ENCODE measurements at places on chromosomes 12 and 14.

DNA sequence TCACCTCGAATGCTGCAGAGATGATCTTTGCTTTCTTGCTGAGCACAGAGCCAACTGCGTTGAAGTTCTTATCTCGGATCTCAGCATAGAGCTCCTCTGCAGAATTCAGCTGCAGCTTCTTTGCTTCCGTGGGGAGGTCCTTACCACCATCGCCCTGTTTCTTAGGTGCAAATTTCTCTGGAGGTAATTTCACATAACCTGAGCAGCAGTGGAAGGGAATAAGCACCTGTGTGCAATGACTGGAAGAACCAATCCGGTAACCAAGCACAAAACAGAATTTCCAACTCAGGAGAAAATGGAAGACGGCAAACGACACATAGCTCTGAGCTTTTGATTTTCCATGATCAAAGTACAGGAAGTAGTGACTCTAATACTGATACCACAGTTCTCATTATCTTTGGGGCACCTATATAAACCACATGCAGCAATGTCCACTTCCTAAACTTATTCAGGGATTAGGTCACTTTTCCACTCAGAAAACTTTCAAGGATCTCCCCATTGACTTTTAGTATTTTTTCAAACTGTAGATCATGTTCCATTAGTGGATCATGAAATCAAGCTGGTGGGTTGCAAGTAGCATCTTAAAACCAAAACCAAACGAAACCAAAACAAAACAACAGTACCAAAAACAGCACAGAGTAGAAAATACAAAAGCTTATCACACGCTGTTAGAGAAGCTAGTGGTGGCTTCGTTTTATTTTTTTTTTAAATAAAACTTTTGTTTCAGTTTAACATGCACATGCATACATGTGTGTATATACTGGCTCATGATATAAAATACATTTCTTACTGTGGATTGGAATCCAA lies 18.9 kb upstream of the DIABLO start:
- no peak for DNase-seq

GRCh38 chr12:104974626-104975290 lies 11.4 kb upstream of the NOPCHAP1 start:
- no peak for DNase-seq

DNA sequence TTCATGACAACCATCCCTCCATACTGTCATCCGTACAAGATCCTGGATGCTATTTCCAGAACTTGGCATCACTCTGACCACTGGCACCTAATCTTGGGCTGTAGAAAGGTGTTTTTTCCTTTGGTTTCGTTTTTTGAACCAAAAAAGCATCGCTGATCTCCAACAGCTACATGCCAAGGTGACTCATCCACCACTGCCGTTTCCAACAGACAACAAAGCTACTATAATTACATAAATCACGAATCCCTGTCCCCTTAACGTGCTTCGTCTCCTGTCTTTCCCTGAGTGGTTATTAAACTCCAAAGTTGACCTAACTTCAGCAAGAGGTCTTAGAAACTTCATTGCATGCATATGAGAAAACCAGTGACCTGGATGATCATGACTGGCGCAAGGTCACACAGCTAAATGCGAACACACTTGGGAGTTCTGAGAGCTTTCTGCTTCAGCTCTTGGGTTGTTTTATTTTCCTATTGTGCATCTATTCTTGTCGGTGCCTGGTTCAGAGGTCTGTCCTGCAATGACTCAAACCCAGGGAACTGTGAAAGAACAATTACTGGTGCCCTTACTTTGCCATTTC lies 99.9 kb downstream of the PPM1H start:
- DNase-seq, result no peak

- DNase-seq, result no peak
These were observed 23.1 kb downstream of the ACVR1B start for GRCh38 chr12:51974646-51975045.

- DNase-seq, result peak; percentile 86
These were observed 9.2 kb upstream of the INF2 start for GRCh38 chr14:104680056-104680805.

DNA sequence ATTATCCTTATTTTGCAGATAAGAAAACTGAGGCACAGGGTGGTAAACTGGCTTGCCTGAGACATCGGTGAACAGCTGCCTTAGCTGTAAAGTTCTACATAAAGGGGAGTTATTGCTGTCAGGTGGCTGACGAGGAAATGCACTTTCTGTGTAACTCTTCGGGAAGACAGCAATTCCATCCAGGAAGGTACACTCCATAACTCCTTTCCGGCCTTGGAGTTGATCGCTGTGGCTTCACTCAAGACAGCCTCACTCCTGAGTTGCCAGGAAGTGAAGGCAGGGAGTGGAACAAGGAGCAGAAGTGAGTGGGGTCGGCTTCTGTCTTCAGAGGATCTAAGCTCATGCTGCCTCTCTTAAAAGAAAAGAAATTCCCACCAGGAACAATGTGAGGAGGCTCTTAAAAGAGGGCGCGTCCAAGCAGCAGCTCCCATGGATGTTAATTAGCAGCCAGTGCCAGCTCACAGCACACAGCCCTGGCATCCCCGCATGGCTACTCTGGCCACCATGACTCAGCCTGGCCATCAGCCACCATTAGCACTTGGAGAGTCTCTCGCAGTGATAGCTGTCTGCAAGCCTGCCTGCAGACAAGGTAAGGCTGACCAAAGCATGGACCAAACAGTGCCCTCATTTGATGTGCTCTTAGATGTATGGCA lies 60.3 kb downstream of the NUAK1 start:
- no peak for DNase-seq

- DNase-seq, result no peak
These were observed 410.3 kb downstream of the SLC6A15 start for GRCh38 chr12:84502180-84502860.

GRCh38 chr12:123421314-123421713 lies 15.2 kb downstream of the RILPL2 start:
- DNase-seq, result no peak

DNA sequence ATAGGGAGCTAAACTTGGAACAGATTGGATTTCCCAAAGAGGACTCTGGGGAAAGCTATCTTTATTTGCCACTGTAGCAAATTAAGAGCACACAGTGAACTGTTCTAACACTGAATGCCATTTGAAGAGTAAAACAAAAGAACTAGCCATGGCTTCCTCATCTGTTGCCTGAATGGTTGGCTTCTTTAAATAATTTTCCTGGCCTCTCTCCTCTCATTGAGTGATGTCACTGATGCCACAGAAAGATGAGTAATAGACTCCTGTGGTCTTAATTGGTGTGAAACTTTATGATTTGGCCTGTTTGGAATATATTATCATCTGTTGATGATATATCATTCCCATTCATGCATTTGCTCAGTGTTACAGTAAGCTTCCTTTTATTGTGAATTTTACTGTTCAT lies 42.5 kb downstream of the WDR20 start:
- no peak for DNase-seq

GRCh38 chr14:61753631-61754030 lies 8.6 kb upstream of the SNAPC1 start:
- peak; percentile 37 for DNase-seq

- DNase-seq, result no peak
These were observed 217.5 kb upstream of the C14orf180 start for GRCh38 chr14:104361921-104362681.

- DNase-seq, result no peak
These were observed 19.4 kb upstream of the SELPLG start for GRCh38 chr12:108653082-108653516.

GRCh38 chr12:48356041-48356768 lies 5.5 kb upstream of the ZNF641 start:
- no peak for DNase-seq

DNA sequence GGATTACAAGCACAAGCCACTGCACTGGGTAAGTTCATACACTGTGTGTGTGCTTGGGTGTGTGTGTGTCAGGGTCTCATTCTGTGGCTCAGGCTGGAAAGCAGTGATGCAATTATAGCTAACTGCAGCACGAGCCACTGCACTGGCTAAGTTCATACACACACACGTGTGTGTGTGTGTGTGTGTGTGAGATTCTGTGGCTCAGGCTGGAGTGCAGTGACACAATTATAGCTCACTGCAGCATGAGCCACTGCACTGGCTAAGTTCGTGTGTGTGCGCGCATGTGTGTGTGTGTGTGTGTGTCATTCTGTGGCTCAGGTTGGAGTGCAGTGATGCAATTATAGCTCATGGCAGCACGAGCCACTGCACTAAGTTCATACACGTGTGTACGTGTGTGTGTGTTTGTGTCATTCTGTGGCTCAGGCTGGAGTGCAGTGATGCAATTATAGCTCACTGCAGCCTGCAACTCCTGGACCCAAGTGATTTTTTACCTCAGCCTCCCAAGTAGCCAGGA lies 85.4 kb downstream of the HECTD1 start:
- DNase-seq, result no peak

DNA sequence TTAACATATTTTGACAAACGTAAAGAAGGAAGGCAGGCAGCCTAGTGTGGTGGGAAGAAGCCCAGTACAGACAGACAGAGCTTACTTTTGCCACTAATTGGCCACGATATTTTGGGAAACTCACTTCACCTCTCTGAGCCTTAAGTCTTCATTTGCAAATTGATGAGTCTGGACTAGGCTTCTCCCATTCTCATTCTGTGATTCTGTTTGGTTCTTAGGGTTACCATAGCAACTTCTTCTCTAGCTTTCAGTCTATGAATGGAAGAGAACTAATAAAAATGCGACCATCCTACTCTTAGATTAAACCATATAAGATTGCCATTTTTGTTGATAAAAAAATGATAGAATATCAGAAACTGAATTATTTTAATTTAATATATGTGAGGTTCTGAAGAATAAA lies 210.5 kb downstream of the SNAPC1 start:
- DNase-seq, result no peak

DNA sequence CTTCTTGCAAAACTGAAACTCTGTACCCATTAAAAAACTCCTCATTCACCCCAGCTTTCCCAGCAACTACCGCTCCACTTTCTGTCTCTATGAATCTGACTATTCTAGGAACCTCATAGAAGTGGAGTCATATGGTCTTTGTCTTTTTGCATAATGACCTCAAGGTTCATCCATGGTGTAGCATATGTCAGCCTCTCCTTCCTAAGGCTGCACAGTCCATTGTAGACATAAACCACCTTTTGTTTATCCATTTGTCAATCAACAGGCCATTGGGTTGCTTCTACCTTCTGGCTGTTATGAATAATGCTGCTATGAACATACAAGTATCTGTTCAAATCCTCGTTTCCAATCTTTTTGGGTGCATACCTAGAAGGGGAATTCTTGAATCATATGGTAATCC lies 21.1 kb downstream of the NT5DC3 start:
- DNase-seq, result no peak

DNA sequence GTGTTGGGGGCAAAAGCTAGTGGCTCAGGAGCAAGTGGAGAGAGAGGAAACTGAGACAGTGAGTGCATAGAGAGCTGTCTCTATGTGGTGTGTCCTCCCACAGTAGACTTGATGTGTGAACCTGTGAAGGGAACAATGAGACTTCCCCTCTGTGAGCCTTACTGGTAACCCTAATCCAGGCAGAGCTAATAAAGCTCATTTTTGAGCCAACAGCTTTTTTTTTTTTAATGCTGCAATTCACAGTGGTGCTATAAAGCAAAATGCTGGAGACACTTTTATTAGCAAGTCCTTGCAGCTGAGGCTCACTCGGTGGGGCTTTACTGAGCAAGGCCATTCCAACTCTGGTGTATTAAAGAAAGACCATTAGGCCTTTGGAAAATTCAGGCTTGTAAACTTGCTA lies 26.9 kb downstream of the FBXW8 start:
- DNase-seq, result no peak

- peak; percentile 81 for DNase-seq
These were observed 57.2 kb upstream of the RIN3 start for GRCh38 chr14:92456215-92457015.

DNA sequence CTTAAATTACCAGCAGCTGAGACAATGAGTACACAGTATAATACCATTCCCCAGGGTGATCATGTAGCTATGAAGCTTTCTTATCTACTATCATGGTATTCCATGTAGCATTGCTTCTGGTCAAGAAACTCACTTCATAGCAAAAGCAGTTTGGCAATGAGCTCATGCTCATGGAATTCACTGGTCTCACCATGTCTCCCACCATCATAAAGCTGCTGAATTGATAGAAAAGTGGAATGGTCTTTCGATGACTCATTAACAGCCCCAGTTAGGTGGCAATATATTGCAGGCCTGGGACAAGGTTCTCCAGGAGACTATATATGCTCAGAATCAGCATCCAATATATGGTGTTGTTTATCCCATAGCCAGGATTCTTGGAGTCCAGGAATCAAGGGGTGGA lies 553.7 kb downstream of the FOXG1 start:
- no peak for DNase-seq

GRCh38 chr14:61284001-61284400 lies 2.9 kb upstream of the TMEM30B start:
- DNase-seq, result peak; percentile 15

GRCh38 chr14:76762411-76763095 lies 1.3 kb downstream of the VASH1 start:
- DNase-seq, result peak; percentile 51

GRCh38 chr14:46651526-46652144 lies at the start of gene RPL10L:
RPL10L (minus strand) TSS chr14:46651781; CDS start chr14:46651736, 45 bp downstream.
- DNase-seq, result peak; percentile 1

DNA sequence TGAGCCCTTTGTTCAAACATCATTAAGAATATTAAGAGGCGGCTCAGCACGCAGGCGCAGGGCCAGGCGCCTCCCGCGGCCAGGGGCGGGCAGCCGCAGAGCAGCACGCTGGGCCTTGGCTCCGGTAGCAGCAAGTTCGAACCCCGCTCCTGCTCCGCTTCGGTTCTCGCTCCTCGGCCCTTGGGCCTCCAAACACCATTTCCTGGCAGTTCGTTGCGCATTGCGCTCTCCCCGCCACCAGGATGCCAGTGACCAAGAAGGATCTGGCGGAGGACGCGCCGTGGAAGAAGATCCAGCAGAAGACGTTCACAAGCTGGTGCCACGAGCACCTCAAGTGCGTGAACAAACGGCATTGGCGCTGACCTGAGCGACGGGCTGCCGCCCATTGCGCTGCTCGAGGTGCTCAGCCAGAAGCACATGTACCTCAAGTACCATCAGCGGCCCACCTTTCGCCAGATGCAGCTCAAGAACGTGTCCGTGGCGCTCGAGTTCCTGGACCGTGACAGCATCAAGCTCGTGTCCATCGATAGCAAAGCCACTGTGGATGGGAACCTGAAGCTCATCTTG lies 6.9 kb upstream of the ACVRL1 start:
- no peak for DNase-seq

DNA sequence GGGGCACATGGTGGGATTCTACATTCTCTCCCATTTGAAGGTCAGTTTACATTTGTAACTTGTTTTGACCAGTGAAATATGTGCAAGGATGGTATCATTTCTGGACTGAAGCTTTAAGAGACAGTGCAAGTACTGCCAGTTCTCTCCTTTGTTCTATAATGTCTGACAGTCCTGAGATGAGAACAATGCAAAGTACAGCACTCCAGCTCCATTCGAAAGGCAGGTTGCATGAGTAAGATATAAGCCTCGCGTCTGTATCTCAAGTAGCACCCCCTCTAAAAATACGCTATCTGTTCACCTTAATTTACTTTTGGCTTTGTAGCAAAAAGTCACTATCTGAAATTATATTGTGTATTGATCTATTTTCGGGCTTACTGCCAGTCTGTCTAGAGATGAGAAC lies 1122.2 kb upstream of the TMEM132C start:
- DNase-seq, result no peak
